Keratinocyte (primary cell): ENCODE measurements at places on chromosomes 5 and 9.

GRCh38 chr5:132444061-132444460 is 46.5 kb downstream of the IRF1 start:
- H3K36me3 ChIP-seq, result no peaks in the 10 kb centered on the region
- no peak overlapping the region for H3K4me3 ChIP-seq
- H3K27ac ChIP-seq, result no peak overlapping the region
- H3K4me1 ChIP-seq, result peaks cover 36% of the 10 kb centered on the region

- H3K27me3 ChIP-seq, result no peaks in the 10 kb centered on the region
- peak overlapping the region; percentile 64 for H3K4me3 ChIP-seq
Observed at GRCh38 chr5:179795049-179795862, 1.5 kb downstream of the LTC4S start.

DNA sequence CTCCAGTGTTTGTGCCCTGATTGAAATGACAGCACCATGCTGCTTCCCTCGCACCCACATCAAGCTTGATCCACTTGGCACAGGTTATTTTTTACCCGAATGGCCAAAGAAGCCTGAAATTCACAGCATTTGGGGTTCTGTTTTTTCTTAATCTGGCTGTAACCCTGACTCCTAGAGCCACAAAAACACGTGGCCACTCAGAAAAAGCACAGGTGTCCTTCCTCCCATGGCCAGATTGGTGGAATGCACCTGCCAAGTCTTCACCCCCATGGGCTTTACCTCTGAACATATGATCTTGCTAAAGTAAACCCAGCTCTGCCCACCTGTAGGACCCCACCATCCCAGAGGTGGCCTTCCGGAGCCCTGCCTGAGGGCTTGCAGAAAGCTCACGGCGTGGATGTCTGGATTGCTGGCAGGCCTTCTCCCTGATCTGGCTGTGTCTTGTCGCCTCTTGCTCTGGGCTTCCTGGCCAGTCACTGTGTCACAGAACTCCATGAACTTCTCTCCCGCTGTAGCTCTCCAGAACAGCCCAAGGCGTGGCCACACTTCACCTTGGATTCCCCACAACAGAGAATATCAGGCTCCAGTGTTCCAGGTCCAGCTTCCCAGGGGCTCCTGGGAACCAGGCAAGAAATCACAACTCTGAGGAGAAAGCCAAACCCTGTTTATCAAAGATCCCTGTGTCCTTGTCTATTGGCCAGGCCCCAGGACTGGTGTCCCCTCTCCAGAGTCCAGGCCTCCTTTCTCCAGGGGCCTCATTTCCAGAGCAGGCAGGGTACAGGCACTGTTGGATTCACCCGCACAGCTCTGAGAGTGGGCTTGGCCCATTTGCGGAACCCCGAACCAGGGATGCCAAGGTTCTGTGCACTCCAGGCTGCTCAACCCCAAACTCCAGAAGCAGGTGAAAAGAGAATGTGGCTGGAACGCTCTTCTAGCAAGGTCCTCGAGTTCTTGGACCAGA is 272.5 kb downstream of the SYK start:
- H3K4me1 ChIP-seq, result peaks cover 5% of the 10 kb centered on the region
- H3K27ac ChIP-seq, result no peak overlapping the region
- no peaks in the 10 kb centered on the region for H3K27me3 ChIP-seq
- DNase-seq, result no peak
- no peaks in the 10 kb centered on the region for H3K36me3 ChIP-seq

GRCh38 chr9:76365028-76365427 is 29.2 kb downstream of the RFK start:
- DNase-seq, result no peak
- H3K4me1 ChIP-seq, result peaks cover 3% of the 10 kb centered on the region
- H3K27me3 ChIP-seq, result no peaks in the 10 kb centered on the region
- no peak overlapping the region for H3K27ac ChIP-seq
- no peak overlapping the region for H3K4me3 ChIP-seq

DNA sequence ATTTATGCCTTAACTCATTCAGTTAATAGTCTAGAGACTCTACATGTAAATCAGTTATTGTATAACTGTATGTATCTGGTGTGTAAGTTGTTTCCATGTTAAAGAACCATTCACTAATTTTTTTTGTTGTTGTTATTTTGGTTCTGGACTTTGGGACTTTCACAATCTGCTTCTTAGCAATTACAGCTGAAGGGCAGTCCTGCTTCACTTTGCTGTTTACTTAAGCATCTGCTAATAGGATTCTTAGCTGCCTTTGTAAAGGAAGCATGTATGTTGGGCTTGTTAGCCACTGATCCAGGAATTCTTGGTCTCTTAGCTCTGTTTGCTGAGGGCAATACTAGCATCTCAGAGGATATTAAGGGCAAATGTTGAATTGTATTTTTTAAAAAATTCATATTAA is 97.0 kb downstream of the FOCAD start:
- no peak overlapping the region for H3K4me3 ChIP-seq
- H3K27me3 ChIP-seq, result no peaks in the 10 kb centered on the region

- no peaks in the 10 kb centered on the region for H3K36me3 ChIP-seq
- no peak overlapping the region for H3K27ac ChIP-seq
- no peak overlapping the region for H3K4me3 ChIP-seq
- no peaks in the 10 kb centered on the region for H3K4me1 ChIP-seq
- no peak for DNase-seq
Observed at GRCh38 chr5:84080908-84081307, 303.8 kb downstream of the EDIL3 start.
